ENCODE measurements at places on chromosomes 5 and 9. TPM values are rescaled to one million over a fixed set of nuclear protein-coding genes. Genes with fewer than 3 reads are reported as not detected.

The TNFSF8 gene
- not detected for total RNA-seq

The PCDHB12 gene
- total RNA-seq: not detected

The PCDHB5 gene
- total RNA-seq: 1.3 TPM

The OMD gene
- not detected for total RNA-seq

The DNLZ gene
- 36.7 TPM for total RNA-seq

The ADGRV1 gene
- total RNA-seq: 0.50 TPM

The SCGB3A1 gene
- not detected for total RNA-seq

Data from A549 treated with AZD2906 at 1 μM for 4 hours (cell line).